ENCODE measurements at places on chromosomes 5 and 9.

GRCh38 chr5:167307042-167307441, 984.4 kb upstream of the WWC1 start:
- DNase-seq, result no peak

- no peak for DNase-seq
These were observed 54.5 kb downstream of the C9orf152 start for GRCh38 chr9:110153431-110153830.

- DNase-seq, result no peak
These were observed 634.3 kb downstream of the PDE4D start for GRCh38 chr5:59259237-59259636.

- no peak for DNase-seq
These were observed 125.5 kb upstream of the RAI14 start for GRCh38 chr5:34530637-34531036.

DNA sequence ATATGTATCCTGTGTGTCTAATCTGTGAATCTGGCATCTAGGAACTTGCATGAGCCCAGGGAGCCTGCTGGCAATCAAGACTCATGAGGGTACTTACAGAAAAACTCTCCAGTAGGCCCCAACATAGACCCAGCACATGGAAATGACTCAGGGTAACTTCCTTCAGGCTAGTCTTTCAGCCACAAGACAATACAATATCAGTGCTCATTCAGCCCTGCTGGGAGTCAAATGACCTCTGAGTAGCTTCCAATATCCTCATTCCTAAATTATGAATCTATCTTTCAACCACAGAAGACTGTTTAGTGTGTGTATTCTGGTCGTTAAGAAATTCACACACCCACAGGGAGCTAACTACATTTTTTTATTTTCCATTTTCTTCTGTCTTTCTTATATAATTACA, 1273.0 kb downstream of the EFNA5 start:
- DNase-seq, result no peak

DNA sequence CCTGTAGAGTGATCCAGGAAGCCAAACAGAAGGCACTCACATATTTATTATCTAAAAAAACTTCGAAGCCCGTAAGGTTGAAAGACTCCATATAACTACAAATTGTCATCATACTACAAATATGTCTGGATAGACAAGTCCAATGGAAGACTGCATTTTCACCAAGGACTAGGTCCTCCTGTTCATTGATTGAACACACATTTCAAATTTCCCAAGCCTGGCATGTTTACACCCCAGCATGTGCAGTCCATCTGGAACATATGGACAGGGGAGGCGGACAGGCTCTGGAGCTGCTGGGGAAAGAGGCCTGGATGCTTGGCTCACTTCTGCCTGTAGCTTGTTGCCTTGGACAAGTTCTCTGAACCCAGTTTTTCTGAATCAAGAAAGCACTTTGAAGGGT, 378.7 kb downstream of the ENC1 start:
- DNase-seq, result no peak

- no peak for DNase-seq
These were observed 80.4 kb downstream of the GRAMD2B start for GRCh38 chr5:126503602-126504104.

- DNase-seq, result no peak
These were observed 18.5 kb downstream of the COL15A1 start for GRCh38 chr9:98962181-98962560.

- no peak for DNase-seq
These were observed 1975.2 kb upstream of the C9orf72 start for GRCh38 chr9:29548436-29548835.

Data from activated gamma-delta T cell treated with anti-CD3 and anti-CD28 coated beads, Interleukin-2, amount 50 U/mL, for 16 hours (primary cell).